ENCODE measurements at places on chromosomes 1 and 21.

- DNase-seq, result no peak
Observed at GRCh38 chr1:192889082-192889481, 80.2 kb downstream of the RGS2 start.

DNA sequence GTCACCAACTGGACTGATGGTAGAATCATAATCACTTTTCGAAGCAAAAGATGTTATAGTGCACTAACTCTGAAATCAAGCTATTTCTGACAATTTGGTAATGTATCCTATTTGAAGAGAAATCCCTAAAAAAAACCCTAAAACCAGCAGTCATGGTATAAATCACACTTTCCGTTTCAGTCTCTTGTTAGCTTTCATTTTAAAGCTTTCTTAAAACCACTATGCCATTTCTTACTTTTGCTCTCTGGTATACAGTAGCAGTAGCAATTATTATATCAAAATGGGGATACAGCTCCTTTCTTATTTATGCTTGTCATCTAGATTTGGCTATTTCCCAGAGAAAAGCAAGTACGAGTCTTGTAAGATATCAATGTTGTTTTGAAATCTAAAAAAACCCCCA is 323.3 kb downstream of the KCTD3 start:
- no peak for DNase-seq

GRCh38 chr1:101365878-101366277 is 129.1 kb downstream of the S1PR1 start:
- DNase-seq, result no peak

- DNase-seq, result no peak
Observed at GRCh38 chr1:67752306-67752705, 67.3 kb downstream of the GADD45A start.

- no peak for DNase-seq
Observed at GRCh38 chr1:19163261-19163660, 46.8 kb downstream of the UBR4 start.

GRCh38 chr1:199723250-199723956 is 304.1 kb upstream of the NR5A2 start:
- DNase-seq, result no peak

GRCh38 chr21:15088488-15088887 is 23.7 kb upstream of the NRIP1 start:
- no peak for DNase-seq

DNA sequence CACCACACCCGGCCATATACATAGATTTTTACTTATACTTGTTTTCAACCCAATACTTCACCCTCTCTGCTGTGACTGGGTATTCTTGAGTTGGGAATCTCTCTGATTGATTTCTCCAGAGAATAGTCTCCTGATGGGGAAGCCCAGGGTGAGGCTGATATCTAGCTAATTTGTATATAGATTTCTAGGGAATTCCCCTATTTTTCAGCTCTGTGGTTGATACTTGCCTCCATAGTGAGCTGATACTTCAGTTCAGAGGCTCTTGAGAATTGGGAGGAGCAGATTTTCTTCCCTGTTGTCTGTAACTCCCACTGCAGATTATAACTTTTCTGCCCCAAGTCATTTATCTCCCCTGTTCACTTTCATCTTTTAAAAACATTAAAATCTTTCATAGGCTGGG is 14.5 kb upstream of the SH3BGRL3 start:
- no peak for DNase-seq

DNA sequence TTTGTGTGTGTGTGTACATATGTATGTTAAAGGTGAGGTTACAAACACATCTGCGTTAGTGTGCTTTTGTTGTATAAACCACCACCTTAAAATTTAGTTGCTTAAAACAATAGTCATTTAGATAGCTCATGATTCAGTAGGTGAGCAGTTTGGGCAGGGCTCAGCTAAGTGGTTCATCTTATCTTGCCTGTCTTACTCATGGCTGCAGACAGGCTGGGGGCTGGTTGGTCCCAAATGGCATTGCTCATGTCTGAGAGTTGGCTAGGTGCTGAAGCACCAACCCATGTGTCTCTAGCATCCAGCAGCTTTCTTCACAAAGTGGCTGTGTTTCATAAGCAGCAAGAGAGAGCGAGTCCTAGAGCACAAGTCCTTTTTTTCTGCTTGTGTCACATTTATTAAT is 91.4 kb downstream of the MACF1 start:
- no peak for DNase-seq

GRCh38 chr1:221709854-221710253 is 32.0 kb downstream of the DUSP10 start:
- DNase-seq, result no peak

- DNase-seq, result peak; percentile 72
Observed at GRCh38 chr21:43367296-43367695, 59.6 kb downstream of the SIK1 start.

GRCh38 chr1:67766141-67766978 is 66.9 kb downstream of the GNG12 start:
- DNase-seq, result peak; percentile 70

DNA sequence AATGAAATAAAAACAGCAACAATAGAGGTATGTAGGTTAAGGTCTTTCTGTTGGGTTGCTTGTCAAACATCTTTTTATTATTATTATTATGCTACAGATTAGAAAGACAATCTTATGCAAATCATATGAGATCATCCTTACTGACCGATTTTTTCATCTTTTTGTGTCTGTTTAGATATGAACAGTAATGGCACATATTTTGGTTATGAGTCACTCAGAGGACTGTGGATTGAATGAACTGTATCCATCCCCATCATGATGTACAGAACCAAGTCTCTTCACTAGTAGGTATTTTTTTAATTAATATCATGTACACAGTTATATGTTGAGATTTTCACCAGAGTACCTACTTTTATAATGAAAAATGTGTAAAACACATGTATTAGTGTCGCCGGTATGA is 159.1 kb downstream of the CHRM3 start:
- no peak for DNase-seq

DNA sequence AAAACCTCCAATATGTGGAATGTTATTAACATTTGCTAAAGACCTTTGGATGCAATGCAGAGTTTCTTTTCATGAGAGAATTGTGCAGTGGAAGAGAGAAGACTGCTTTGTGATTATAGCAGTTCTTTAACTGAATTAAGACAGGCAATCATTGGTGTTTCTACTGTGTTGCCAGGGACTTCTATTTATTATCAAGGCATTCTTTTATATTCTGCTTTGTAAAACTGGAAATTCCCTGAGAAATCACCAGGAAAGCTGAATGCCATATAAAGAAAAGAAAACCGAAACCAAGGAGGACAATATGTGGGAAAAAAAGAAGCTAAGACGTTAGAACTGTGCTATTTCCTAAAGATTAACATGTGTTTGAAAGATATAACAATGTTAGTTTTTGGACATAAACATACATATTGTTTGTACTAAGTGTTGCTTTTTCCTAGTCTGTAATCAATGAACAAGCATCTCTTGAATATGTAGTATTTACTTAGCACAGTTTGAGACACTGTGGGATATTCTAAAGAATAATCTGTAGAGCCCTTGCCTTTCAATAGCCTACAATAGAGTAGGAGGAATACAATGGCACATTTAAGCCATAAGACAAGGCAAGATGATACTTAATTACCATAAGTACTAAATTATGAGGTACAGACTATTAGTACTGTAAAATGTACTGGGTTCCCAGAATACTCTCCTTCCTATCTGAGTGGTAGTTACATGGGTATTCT is 47.1 kb downstream of the EXTL2 start:
- no peak for DNase-seq

GRCh38 chr21:16420031-16420724 is 690.4 kb downstream of the USP25 start:
- DNase-seq, result peak; percentile 71

- no peak for DNase-seq
Observed at GRCh38 chr1:235783148-235783776, 83.4 kb downstream of the LYST start.

GRCh38 chr21:29250636-29251035 is 48.1 kb upstream of the BACH1 start:
- DNase-seq, result no peak

DNA sequence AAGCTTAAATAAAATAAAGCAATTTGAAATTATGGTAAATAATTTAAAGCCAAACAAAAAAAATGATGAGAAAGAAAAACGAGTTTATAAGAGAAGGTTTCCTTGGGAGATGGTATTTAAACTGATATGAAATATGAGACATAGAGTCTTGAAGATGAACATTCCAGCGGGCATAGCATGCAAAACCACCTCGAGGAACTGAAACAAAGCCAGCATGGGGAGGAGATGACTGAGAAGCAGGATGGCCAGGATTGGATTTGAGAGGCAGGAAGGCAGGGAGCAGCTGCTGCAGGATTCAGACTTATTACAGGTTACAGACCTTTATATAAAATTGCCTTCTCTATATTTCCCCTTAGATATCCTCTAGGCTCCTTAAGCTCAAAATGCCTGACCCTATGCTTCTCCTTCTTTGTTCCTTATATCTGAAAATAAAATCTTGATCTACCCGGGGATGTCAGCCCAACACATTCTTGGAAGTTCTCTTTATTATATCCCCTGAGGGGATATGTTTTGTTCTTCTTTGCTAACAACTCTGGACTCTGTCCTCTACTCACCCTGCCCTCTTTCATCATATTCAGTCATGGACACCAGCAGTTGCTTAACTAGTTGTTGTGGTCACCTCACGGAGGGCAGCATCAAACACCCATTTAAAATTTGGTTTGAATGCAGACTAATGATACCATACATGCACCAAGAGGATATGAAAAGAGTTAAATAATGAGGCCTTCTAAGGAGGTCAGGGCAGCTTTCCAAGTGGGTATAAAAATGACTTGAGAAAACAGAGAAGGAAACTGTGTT is 719.1 kb upstream of the B3GALT2 start:
- no peak for DNase-seq

- DNase-seq, result no peak
Observed at GRCh38 chr1:41158147-41158875, 83.8 kb downstream of the SCMH1 start.

DNA sequence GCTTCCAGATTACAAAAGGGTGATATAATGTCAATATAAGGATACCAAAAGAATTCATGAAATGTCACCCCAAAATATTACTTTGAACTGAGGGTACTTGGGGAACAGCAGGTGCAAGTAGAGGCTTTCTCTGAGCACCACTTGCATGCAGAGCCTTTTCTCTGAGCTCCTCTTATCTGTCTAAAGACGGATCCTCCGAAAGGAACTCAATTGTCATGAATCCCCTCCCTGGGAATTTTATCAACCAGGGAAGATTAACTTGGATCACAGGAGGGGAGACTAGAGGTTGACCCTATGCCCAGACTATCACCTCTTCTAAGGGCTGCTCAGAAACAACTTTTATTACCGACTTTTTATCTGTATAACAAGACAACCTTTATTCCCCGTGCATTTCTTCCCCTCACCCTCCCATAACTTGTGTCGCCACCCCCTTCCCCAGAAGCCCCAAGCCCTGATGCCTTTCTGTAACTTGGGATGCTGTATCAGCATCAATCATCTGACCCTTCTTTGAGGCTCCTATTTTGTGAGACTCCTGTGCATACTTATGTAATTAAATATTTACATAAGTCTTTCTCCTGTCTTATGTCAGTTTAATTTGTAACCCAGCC is 94.1 kb downstream of the CACHD1 start:
- no peak for DNase-seq

Data from right hindlimb (tissue), 1 donor.